ENCODE measurements at places on chromosomes 1 and 21. TPM values are rescaled to one million over a fixed set of nuclear protein-coding genes. Genes with fewer than 3 reads are reported as not detected.

The CFAP107 gene
- total RNA-seq, result not detected

The PCAT6 gene
- total RNA-seq, result 2.4 TPM

The HEATR1 gene
- 29.9 TPM for total RNA-seq

The ZYG11A gene
- 2.3 TPM for total RNA-seq

The CFAP74 gene
- total RNA-seq, result not detected

The SPATA21 gene
- total RNA-seq, result 0.05 TPM

The PTGFRN gene
- total RNA-seq, result 15.7 TPM

The DYNLT5 gene
- total RNA-seq, result not detected

The SPRR1A gene
- not detected for total RNA-seq

The GPR52 gene
- total RNA-seq, result 0.12 TPM

The OLIG2 gene
- not detected for total RNA-seq

The DSCAM gene
- not detected for total RNA-seq

The TTC34 gene
- total RNA-seq, result 0.02 TPM

The FCER1G gene
- not detected for total RNA-seq

The OR2G3 gene
- not detected for total RNA-seq

The RNU1-2 gene
- total RNA-seq, result not detected

The SLC9C2 gene
- not detected for total RNA-seq

The TMPRSS3 gene
- 0.20 TPM for total RNA-seq

The KIF2C gene
- total RNA-seq, result 36.2 TPM

The CYYR1 gene
- not detected for total RNA-seq

The MYCBP gene
- total RNA-seq, result 16.9 TPM

The OR4F16 gene
- total RNA-seq, result not detected

The CD247 gene
- total RNA-seq, result 0.21 TPM

The ESRRG gene
- total RNA-seq, result not detected

The S100A3 gene
- 104 TPM for total RNA-seq

The ADAMTS4 gene
- not detected for total RNA-seq

The TCHH gene
- 0.27 TPM for total RNA-seq

The E2F2 gene
- total RNA-seq, result 2.5 TPM

The UBIAD1 gene
- total RNA-seq, result 14.8 TPM

The C4BPB gene
- 2.2 TPM for total RNA-seq

The CD52 gene
- total RNA-seq, result not detected

The ZNF648 gene
- total RNA-seq, result not detected

The OR10X1 gene
- total RNA-seq, result not detected

The S100A5 gene
- total RNA-seq, result 1.3 TPM

The DPT gene
- total RNA-seq, result not detected

All from A549 treated with GW870086 at 1 μM for 4 hours (cell line).